CD14-positive monocyte (primary cell): ENCODE measurements at places on chromosomes 4 and X. TPM values are rescaled to one million over a fixed set of nuclear protein-coding genes. Genes with fewer than 3 reads are reported as not detected.

GRCh38 chrX:9211269-9211668 is 177.3 kb upstream of the FAM9B start:
- no peak overlapping the region for H3K4me3 ChIP-seq
- H3K27ac ChIP-seq = no peak overlapping the region
- H3K36me3 ChIP-seq = no peaks in the 10 kb centered on the region
- peaks cover 9% of the 10 kb centered on the region for H3K27me3 ChIP-seq
- no peaks in the 10 kb centered on the region for H3K4me1 ChIP-seq
- peak; percentile 3 for DNase-seq

TMEM150C gene
- not detected for polyA plus RNA-seq

DNA sequence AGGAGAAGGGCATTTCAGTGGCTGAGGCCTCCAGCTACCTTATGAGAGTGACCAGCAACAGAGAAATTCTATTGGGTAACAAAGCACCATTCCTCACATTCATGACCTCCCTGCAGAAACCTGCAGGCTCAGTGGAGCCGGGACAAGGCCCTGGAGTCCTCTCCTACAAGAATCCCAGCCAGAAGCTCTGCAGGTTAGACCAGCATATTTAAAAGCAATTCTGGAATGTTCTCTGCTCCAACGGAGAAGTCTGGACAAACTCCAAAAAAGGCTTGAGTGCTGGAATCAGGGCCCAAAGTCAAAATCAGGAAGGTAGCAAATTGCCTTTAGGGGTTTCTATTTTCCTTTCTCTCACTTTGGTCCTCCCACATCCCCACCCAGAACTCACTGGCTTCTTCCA is 202.9 kb downstream of the SCFD2 start:
- H3K4me1 ChIP-seq = no peaks in the 10 kb centered on the region

- peak overlapping the region; percentile 78 for H3K27ac ChIP-seq
- peaks cover 56% of the 10 kb centered on the region for H3K4me1 ChIP-seq
- no peak overlapping the region for H3K4me3 ChIP-seq
- H3K36me3 ChIP-seq = peaks cover 30% of the 10 kb centered on the region
Measured at GRCh38 chr4:105191621-105192210, 45.0 kb downstream of the TET2 start.
